ENCODE measurements at places on chromosomes 3 and 15. TPM values are rescaled to one million over a fixed set of nuclear protein-coding genes. Genes with fewer than 3 reads are reported as not detected.

The SEMA6D gene
- total RNA-seq: 2.6 TPM

- no peak for DNase-seq
These were observed 22.8 kb downstream of the GAP43 start for GRCh38 chr3:115646027-115646690.

The PRTG gene
- under 0.01 TPM for total RNA-seq

The WNT5A gene
- 3.9 TPM for total RNA-seq

The ANKRD63 gene
- not detected for total RNA-seq

DNA sequence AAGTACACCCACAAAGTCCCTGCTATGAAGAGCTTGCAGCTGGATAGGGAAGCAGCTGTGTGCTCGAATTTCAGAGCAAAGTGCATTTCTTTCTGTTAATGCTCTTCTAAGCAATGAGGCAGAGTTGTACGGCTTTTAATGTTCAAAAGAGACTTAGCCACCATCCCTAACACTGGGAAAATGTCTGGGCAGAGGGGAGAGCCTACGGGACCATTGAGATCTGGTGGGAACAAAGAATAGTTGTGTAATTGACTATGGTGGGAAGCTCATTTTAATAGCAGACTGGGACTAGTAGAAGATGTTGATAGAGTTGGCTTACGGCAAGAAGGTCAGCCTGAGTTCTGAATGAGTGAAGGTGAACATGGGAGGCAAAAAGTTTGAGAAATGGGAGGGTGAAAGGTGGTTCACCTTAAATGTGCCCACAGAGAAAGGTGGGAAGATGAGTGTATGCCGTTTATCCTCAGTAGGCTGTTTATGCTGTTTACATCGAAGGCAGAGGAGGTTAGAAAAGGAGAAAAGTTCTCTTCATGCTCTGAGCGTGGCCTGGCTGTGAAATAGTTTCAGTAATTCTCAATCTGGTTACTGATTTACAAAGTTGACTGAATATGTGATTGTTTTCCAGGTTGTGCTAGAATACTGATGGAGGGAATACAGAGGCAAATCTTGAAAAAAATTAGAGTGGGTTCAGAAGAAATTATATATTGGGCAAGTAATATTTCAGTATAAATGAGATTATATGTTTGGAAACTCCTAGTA lies 22.9 kb upstream of the UTS2B start:
- DNase-seq: no peak

Measured in bronchial epithelial cell (primary cell).